HuH-7.5 (cell line): ENCODE measurements at places on chromosomes 12 and 14.

DNA sequence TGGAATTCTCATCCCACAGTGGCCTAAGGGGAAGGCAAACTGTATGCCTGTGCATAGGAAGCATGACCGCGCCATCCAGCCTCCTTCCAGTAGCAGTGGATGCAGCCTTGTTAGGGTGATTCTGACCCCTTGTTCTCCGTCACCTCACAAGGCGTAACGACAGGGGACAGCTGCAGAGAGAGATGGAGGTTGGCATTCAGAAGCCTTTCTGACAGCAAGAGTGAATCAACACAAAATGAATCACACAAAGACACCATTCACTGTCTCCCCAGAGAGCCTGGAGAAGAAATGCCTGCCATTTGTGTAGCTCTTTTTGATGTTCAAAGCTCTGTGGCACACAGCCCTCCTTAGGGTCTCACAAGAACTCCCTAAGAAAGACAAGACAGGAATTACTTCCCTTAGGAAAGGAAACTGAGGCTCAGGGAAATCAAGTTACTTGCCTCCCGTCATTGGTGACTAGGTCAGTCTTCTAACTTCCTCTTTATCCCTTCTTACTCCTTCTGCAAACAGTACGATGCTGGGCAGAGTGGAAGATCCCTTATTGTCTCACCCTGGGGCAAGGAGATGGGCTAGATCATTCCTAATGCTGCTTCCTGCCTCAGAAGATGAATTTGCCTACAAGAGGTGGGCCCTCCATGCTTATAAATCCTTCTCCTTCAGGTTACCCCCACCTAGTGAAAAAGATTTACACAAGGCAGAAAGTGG, 280.9 kb downstream of the CACNA1C start:
- DNase-seq, result no peak

DNA sequence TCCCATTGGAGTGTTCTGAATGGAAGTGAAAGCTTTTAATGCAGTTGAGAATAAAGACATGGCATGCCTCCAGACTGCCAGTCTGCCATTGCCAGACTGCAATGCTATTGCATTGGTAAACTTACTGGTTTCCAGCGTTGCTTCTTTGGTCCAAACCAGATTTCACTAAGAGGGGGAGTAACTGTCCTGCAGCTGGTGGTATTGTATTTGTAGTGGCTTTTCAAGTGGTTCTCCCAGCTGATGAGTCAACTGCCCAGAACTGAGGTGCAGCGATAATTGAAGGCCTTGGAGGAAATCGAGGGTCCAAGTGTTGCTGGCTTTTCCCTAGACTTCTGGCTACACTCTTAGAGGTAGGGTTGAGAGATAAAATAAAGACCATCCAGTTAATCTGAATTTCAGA, 31.9 kb downstream of the ERG28 start:
- DNase-seq, result no peak

- DNase-seq, result no peak
These were observed 1.9 kb downstream of the TEAD4 start for GRCh38 chr12:2960996-2961616.

DNA sequence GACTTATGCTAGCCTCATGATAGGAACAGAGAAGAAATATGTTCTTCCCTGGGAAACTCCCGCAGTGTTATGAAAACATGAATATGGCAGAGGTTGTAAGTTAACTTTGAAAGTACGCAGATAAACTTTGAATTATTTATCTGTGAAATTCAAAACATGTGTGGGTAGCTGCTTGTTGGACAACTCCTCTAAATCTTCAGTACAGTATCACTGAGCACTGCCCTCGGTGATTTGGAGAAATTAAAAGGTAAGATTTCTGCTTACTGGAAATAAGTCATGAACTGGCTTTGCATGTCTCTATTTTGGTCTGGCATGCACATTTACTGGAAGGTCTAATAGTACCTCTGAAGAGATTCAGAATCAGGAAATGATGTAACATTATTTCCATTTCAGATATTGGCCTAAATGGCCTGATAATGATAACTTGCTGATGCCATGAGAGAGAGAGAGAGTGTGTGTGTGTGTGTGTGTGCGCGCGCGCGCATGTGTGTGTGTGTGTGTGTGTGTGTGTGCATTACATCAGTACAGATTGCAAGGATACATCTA, 1441.9 kb upstream of the FLRT2 start:
- DNase-seq, result no peak

DNA sequence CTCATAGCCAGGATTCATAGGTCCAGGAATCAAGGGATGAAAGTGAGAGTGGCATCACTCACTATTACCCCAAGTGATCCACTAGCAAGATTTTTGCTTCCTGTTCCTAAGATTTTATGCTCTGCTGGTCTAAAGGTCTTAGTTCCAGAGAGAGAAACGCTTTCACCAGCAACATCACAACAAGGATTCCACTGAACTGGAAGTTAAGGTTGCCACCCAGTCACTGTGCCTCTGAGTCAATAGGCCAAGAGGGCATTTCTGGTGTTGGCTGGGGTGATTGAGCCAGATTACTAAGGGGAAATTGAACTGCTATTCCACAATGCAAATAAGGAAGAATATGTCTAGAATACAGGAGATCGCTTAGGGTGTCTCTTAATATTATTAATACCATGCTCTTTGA, 142.5 kb upstream of the ARID2 start:
- no peak for DNase-seq

DNA sequence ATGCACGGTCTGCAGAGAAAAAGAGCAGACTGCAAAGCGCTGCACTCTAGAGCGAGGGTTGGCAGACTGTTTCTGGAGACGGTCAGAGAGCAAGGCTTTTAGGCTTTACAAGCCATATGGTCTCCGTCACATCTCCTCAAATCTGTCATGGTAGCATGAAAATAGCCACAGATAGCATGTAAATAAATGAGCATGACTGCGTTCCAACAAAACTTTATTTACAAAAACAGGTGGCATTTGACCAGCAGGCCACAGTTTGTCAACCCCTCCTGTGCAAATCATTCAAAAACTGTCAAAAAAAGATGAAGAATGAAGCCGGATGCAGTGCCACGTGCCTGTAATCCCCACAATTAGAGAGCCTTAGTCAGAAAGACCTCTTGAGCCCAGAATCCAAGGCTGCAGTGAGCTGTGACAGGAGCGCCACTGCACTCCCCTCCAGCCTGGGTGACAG, 18.9 kb downstream of the SYNE3 start:
- no peak for DNase-seq

- DNase-seq, result no peak
These were observed 43.1 kb upstream of the CCDC196 start for GRCh38 chr14:66442953-66443571.

GRCh38 chr12:50203691-50204090, 36.5 kb upstream of the CERS5 start:
- no peak for DNase-seq

- DNase-seq, result no peak
These were observed 220.3 kb upstream of the RTL1 start for GRCh38 chr14:101123618-101124510.

GRCh38 chr12:34033628-34034296, 11.5 kb downstream of the ALG10 start:
- DNase-seq, result no peak

- no peak for DNase-seq
These were observed 77.9 kb downstream of the SPATA7 start for GRCh38 chr14:88463318-88463717.

GRCh38 chr14:73712540-73713180, 1.5 kb downstream of the PNMA1 start:
- no peak for DNase-seq

DNA sequence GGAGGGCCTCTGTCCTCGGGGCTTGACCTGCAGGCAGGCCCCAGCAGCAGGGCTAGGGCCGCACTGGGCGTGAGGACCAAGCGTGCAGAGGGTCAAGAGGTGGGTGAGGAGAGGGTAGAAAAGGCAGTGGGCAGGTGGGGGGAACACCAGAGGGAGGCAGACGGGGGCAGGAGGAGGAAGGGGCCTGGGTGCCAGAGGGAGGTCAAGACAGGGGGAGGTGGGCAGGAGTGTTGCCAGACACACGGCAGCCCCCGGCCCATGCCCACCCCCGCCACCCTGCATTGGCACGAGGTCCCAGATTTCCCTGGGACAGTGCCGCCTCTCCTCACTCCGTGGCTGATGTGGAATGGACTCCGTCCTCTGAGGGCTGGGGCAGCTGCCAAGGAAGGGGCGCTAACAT, 8.2 kb downstream of the TMEM121 start:
- no peak for DNase-seq

- no peak for DNase-seq
These were observed 11.3 kb downstream of the SELPLG start for GRCh38 chr12:108622421-108622820.

- DNase-seq, result no peak
These were observed at the start of gene GLIPR1 for GRCh38 chr12:75480469-75480949. Gene GLIPR1 (plus strand): TSS chr12:75480755. CDS start chr12:75480881, 126 bp downstream.

DNA sequence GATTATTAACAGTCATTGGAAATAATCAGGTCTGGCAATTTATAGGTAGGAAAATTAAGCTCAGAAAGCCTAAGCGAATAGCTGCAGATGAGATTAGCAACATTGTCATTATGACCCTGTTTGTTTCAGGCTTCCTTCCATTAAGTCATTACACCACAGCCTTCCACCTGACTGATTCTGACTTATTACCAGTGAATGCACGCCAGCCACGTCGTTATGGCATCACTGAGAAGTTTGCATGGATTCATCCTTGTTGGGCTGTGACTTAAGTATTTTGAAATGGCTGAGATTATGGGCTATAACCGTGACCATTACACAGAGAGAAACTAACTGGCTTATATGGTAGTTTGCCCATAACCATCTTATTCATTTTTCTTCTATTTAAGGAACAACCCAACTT, 18.6 kb downstream of the RASSF8 start:
- no peak for DNase-seq

GRCh38 chr12:49763006-49763591, 21.7 kb downstream of the TMBIM6 start:
- DNase-seq, result peak; percentile 58

DNA sequence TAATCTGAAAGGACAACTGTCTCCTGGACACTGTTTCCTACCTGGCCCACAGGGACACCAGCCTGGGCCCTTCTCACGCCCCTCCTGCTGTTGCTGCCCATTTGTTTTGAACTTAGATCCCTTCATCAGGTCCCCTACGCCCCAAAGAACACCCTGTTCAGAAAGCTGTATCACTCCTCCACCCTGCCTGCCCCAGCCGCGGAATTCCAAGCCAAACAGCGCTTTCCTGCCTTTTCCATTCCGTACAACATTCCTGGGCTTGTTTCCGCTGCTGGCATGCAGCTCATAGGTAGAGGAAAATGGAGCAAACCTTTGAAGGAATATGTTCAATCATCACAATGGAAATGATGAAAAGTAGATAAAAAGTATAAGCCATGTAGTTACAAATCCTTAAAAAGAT, 12.8 kb upstream of the GSG1 start:
- no peak for DNase-seq

GRCh38 chr14:94099006-94099405, 11.5 kb upstream of the IFI27 start:
- no peak for DNase-seq

GRCh38 chr12:34604227-34604626, 581.9 kb downstream of the ALG10 start:
- DNase-seq, result no peak

- no peak for DNase-seq
These were observed 279.0 kb upstream of the SYT10 start for GRCh38 chr12:33718631-33719030.

DNA sequence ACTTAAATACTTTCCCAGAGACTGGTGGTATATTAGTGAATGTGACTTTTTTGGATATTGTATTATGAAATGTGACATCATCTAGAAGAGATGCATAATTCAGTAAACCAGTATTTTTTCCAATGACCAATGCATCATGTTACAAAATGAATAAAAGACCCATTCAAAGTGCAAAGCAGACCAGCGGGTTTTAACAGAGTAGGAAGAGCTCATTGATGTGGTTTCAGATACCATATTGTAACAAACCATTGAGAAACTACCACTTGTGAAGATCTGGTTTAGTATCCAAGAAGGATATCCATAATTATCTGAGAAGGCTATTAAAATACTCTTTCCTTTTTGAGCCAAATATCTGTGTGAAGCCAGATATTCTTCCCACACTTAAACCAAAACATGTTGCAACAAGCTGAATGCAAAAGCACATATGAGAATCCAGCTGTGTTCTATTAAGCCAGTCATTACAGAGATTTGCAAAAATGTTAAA, 47.7 kb downstream of the MVK start:
- no peak for DNase-seq

DNA sequence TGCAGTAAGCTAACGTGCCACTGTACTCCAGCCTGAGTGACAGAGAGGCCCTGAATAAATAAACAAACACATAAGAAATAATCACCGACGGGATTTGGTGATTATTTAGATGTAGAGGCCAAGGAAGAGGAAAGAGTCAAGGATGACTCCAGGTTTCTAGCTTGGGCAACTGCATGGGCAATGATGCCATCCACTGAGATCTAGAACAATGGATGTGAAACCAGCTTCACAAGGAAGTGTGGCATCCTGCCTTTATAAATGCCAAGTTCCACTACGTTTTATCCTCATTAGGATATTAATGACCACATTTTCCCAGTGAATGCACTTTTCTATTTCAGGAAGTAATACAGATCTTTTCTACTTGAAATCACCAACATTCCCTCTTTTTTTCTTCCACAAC, 10.9 kb upstream of the PTGER2 start:
- no peak for DNase-seq

- DNase-seq, result no peak
These were observed 3.2 kb upstream of the CAMKK2 start for GRCh38 chr12:121299662-121300061.

- DNase-seq, result no peak
These were observed 2.2 kb upstream of the ATXN3 start for GRCh38 chr14:92108345-92109254.

DNA sequence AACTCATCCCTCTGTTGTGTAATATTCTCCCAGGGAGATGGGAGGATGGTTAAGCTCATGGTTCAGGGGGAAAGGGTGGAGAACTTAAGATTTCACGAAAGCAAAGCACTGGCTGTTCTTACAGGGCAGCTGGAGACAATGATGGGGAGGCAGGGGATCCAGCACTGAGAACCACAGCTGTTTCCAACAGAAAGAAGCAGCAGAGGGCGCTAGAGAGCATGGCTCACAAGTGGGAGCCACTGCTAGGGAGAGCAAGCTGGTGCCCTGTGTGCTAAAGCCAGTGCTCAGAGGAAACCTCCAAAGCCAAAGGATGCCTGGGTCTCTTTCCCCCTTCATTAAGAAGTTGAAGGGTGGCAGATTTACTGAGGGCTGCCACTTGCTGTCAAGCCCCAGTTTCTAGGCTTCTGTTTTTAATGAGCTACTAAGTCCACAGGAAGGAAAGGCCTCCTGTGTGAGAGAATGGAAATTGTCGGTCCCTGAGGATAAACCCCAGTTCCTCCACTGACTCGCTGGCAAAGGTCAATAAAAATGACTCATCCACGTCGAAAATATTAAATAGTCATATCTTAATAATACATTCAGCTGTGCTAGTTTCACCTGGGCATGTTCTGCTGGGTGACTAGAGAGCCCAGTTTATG, 199.7 kb downstream of the ANO2 start:
- DNase-seq, result peak; percentile 73

DNA sequence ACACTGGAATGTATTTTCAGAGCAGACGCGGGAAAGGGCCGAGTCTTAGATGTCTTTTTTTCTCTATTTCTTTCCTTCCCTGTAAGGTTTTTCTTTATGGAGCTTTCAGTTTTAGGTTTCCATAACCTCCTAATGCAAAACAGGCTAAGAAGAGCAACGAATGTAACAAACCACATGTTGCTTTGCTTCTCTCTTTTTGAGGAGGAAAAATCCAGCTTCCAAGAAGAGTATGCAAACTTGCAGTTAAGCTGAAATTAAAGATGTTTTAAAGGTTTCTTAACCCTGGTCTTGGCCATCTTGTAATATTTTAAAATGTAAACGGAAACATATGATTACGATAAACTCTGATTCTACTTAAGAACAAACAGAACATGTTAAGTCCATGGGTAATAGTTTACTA, 86.9 kb downstream of the PRICKLE1 start:
- DNase-seq, result no peak

- DNase-seq, result no peak
These were observed 25.7 kb downstream of the PPP1CC start for GRCh38 chr12:110717037-110717436.
